ENCODE measurements at places on chromosomes 3 and 15. TPM values are rescaled to one million over a fixed set of nuclear protein-coding genes. Genes with fewer than 3 reads are reported as not detected.

CIP2A gene
- 8.6 TPM for total RNA-seq

SNX22 gene
- 0.27 TPM for total RNA-seq

P3H2 gene
- total RNA-seq, result 46.9 TPM

MASP1 gene
- total RNA-seq, result 0.62 TPM

PRR23E gene
- not detected for total RNA-seq

All from astrocyte (in vitro differentiated cells and primary cell).